ENCODE measurements at places on chromosomes 3 and 15.

DNA sequence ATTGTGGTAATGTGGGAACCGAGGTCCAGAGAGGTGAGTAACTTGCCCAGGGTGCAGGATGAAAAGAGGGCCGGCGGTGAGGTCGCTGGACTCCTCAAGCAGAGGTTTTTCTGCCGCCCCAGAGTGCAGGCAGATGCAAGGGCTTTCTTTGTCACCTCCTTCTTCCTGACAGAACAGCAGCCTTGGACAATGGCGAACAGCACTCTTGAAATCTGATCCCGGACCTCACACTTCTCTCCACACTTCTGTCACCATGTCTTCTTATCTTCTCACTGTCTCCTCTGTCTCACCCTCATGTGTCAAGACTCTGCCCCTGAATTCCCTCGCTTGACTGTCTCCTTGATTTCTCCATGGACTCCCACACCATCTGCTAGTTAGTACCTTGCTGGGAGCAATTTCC is 15.4 kb upstream of the VPS8 start:
- DNase-seq = no peak

GRCh38 chr15:75067123-75067830 is 43.9 kb downstream of the PPCDC start:
- DNase-seq = peak; percentile 68

DNA sequence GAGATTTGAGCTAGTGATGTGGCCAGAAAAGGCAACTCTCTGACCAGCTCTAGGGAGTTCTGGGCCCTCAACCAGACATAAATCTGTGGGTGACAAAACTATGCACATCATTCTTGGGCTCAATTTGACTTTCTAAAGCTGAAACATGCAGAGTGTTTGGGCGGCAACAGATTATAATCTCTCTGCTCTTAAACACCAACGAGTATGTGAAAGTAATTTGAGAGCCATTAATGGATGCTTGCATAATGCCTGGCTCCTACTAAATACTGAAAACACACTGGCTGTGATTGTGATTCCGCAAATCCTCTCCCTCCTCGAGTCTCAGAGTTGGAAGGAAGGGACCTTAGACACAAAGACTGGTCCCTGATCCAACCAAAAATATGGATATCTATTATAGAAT is 186.7 kb downstream of the UACA start:
- no peak for DNase-seq

GRCh38 chr3:14451844-14452739 is 49.7 kb downstream of the SLC6A6 start:
- no peak for DNase-seq

DNA sequence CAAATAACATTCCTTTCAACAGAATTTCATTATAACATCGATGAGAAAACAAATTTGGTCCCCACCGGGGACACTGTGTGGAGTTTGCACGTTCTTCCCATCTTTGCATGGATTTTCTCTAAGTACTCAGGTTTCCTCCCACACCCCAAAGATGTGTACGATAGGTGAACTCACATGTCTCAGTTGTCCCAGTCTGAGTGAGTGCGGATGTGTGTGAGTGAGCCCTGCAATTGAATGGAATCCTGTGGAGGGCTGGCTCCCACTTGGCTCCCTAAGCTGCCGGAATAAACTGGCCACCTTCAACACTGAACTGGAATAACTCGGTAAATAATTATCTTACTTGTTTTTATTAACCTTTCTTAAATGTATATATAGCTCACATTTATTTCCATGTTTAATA is 77.0 kb downstream of the TRANK1 start:
- no peak for DNase-seq

- peak; percentile 64 for DNase-seq
Observed at GRCh38 chr3:157089455-157090221, 70.3 kb downstream of the CCNL1 start.

DNA sequence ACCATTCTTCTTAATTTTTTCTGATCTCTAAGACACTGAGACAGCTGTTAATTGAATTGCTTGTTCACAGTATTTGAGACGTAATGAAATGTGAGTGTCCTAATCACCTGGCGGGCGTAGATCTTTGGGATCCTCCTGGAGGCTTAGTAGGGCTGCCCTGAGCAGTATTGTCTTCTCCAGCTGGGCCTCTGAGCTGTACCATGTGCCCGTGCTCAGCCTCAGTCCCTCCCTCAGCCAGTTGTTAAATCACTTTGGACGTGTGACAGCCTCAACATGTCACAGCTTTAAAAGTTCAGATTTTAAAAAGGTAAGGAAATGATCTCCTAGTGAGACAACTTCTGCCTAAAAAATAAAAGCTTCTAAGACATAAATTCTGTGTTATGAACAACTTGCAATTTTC is 35.5 kb downstream of the IGF1R start:
- no peak for DNase-seq

- DNase-seq = no peak
Observed at GRCh38 chr3:150273396-150273795, 134.7 kb upstream of the TSC22D2 start.

GRCh38 chr3:65995515-65995914 is 43.2 kb downstream of the MAGI1 start:
- DNase-seq = no peak

DNA sequence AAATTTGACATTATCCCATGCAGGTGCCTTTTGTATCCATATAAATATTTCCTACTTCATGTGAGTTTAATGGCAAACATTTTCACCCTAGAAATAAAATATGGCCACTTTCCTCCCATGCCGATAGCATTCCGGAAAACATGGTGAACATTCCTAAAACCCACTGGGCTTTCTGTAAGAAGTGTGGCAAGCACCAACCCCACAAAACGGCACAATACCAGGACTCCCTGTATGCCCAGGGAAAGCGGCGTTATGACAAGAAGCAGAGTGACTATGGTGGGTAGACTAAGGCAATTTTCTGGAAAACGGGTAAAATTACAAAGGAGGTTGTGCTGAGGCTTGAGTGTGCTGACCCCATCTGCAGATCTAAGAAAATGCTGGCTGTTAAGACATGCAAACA is 7.6 kb downstream of the ANXA2 start:
- no peak for DNase-seq

DNA sequence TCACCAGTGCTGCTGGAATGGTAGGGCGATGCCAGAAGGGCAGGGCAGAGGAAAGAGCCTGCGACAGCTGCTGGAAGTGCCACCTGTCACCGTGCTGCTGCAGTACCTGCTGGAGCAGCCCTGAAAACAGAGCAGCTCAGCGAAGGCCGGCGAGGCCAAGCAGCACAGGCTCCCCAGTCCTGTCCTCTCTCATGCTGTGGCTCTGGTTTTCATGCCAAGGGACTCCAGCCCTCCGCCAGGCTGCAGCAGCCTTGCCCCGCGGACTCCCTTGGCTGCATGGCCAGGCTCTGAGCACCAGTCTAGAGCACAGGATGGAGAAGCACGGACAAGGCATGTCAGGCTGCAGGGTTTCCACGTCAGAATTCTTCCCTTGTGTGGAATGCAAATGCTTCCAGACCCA is 43.9 kb downstream of the ADCY5 start:
- DNase-seq = no peak

GRCh38 chr15:76799760-76800159 is 105.4 kb downstream of the SCAPER start:
- no peak for DNase-seq

DNA sequence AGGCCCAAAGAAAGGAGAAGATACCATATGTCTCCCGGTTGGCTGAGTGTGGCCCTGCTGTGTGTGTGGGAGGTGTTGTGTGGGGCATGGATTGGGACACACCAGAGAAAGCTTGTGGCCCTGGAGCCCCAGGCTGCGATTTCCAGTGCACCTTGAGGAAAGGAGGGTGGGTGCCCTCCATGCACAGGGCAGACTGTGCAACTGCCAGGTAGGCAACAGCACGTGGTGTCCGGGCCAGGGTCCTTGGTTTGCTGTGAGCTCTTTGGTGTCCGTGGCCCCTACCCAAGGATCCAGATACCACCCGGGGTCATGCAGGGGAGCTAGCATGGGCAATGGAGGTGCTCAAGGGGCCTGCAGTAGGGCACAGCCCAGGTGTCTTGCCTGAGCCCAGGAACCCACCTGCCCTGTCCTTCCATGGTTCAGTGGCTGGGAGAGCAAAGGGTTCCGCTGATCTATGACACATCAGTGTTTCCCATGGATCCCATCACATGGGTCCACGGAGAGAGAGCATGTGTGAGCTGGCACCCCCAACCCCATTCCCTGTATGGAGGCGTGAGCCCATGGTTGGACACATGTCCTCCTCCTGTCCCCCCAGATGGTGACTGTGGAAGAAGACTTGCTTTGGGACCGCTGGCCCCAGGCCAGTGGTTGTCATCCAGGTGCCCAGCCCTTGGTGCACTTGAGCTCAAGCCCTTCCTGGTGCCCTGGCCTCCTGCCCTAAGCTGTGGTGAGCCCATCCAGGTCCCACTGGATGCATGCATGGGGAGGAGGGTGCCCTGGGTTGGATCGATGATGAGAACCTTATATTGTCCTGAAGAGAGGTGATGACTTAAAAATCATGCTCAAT is 223.4 kb downstream of the SNRPN start:
- no peak for DNase-seq

- DNase-seq = no peak
Observed at GRCh38 chr3:66885326-66886000, 112.6 kb upstream of the KBTBD8 start.

GRCh38 chr3:27639271-27639670 is 82.9 kb downstream of the EOMES start:
- DNase-seq = no peak

DNA sequence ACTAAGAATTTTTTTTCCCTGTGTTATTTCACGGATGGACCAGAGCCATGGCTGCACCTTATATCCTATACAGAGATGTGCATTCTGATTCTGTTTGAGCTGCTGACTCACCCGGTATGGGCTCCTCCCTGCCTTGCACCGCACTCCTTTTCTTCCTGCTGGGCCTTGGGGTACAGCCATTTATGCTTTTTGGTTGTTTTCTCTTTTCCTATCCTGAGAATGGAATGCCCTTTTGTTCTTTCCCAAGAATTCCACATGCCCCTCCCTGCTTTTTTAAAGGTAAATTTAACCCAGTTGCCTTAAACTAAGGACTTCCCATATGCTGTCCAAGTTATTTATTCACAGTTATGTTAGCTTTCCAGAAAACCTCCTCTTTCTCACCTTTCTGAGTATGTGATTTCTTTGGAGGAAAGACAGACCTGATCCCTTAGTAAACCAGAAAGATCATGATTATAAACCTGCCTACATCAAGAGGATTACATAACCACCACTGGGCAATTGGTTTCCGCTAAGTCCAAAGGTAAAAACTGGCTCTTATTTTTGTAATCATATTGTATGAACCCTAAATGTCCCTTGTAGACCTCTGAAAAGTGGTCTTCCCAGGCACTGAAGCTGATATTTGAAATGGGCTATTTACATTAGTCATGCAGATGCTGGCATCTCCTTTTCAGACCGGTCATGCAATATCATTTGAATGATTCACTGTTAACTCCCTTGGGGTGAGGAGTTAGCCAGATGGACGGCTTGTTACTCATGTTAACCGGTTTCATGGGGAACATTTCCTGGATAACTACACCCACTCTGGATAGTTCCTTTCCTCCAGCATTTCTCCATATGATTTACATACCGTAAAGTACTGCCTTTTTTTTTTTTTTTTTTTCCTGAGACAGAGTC is 45.5 kb downstream of the TMOD3 start:
- DNase-seq = no peak

- no peak for DNase-seq
Observed at GRCh38 chr3:61848885-61849284, 287.5 kb downstream of the PTPRG start.

DNA sequence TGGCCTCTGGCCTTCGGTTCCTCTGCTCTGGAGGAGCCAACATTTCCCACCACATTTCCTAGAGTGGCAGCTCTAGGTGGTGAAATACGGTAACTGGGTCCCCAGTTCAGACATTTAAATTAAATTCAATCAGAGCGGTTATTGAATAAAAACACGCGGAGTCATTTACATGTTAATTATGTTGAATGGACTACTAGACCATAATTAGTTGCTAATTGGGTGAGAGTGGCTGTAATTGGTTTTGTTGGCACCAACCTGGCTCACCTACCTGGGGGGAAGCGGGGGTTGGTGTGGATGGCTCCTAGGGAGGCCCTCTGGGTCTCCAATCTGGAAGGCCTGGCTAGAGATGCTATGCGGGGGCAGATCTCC is 12.7 kb downstream of the SEMA3F start:
- no peak for DNase-seq

GRCh38 chr3:20186600-20187004 is 596 bp upstream of the SGO1 start:
- DNase-seq = no peak

DNA sequence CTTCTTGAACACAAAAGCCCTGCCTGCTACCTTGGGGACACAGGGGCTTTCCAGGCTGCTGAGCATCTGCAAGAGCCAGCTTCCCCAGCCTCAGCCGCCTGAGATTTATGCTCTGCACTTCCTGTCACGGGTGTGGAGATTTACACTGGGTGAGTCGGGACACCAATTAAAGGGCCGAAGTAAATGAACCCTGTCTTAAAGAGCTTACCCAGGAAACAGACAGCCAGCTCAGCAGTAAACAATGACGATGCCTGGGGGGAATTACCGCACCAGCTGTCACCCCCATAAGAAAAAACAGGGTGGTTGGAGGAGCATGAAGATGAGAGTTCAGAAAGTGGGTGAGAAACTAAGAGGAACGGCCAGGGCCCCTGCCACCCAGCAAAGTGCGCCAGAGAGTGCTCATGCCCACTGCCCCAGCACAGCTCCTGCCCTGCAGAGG is 37.5 kb upstream of the IQSEC1 start:
- peak; percentile 42 for DNase-seq

DNA sequence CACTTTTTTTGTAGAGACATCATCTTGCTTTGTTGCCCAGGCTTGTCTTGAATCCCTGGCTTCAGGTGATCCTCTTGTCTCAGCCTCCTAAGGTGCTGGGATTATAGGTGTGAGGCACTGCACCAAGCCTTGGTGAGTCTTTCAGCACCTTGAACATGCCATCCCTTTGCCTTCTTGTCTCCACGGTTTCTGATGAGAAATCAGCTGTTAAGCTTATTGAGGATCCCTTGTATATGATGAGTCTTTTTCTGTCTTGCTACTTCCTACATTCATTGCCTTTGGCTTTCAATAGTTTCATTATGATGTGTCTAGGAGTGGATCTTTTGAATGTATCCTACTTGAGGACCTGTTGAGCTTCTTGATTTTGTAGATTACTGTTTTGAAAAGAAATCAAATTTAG is 35.9 kb upstream of the TMCC1 start:
- no peak for DNase-seq

- no peak for DNase-seq
Observed at GRCh38 chr3:181948286-181948685, 236.6 kb downstream of the SOX2 start.

DNA sequence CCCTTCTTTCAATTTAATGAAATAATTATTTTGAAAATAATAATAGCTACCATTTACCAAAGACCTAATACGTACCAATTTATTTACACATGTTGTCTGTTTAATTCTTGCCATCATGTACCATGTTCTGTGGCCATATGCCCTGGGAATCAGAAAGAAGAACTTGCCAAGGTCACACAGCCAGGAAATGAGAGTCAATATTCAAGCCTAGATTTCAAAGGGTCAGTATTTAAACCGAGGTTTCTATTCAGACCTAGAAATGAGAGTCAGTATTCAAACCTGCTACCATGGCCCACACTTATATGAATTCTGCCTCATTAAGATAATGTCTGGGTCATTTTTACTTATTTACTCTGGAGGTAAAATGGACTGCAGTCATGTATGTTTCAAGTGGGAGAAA is 103.6 kb upstream of the TBL1XR1 start:
- no peak for DNase-seq

Data from activated CD4-positive, alpha-beta T cell treated with anti-CD3 and anti-CD28 coated beads for 36 hours (primary cell).